ENCODE measurements at places on chromosomes 7 and 10.

DNA sequence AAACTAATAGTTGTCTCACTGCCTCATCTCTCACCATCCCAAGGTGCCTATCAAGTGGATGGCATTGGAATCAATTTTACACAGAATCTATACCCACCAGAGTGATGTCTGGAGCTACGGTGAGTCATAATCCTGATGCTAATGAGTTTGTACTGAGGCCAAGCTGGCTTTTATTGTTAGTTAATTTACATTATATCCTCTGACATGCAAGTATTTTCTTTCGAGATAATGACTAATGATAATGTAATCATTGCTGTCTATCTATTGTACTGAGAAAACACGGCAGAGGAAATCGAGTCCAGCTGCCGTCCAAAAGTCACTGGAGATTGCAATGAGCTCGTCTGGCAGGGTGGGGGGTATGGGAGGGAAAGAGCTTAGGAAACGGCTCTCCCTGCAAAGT is 172.4 kb upstream of the LANCL2 start:
- no peak for DNase-seq

DNA sequence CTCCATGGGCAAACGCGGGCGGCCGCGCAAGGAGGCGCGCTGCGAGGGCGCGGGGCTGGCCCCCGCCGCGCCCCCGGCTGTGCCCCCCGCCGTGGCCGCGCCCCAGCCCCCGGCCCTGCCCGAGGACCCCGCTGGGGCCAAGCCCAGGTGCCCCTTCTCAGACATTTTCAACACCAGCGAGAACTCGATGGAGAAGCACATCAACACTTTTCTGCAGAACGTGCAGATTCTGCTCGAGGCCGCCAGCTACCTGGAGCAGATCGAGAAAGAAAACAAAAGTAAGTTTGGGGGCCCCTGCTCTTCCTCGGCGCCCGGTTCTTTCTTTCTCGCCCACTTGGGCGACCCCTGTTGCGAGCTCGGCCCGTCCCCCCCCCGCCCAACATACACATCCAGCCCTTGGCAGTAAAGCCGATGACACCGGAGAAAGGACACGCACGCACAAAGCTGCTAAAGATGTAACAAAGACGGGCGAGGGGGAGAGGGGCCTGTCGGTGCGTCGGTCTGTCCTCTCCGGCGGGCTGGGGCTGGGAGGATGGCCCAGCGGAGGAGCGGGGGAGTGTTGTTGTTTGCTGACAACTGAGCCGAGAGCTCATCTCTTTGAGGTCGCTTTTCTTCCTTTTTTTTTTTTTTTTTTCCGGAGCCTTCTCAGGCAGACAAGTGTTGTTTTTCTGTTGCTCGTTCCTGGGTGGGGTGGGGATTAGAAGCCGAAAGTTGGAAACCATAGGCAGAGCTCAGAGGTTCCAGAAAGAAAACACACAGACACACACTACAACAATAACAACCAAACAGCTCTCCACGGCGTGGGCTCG is 604 bp downstream of the MXI1 start:
- DNase-seq, result no peak

DNA sequence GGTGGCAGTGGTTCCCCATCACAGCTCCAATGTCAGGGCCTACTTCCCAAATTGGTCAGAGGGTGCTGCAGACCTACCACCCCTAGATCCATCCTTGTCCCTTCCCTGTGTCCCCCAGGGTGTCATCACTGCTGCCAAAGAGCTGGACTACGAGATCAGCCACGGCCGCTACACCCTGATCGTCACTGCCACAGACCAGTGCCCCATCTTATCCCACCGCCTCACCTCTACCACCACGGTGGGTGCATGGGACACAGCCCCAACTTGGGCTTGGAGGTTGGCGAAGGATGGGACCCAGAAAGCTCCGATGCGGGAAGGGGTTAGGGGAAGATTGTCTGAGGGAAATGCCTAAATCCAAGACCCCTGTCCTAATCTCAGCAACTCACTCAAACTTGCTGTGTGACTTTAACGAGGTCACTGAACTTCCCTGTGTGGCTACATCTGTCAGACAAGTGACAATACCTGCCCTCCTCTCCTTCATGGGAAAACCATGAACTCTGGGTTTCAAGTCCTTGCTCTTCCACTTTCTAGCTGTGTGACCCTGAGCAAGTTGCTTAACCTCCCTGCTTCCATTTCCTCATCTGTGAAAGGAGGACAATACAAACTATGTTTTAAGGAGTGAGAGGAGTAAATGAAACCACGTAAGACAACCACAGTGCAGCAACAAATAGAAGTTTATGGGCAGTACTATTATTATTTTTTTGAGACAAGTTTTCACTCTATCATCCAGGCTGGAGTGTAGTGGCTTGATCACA is 4.9 kb upstream of the VSIR start:
- no peak for DNase-seq

- DNase-seq, result peak; percentile 3
These were observed at the start of gene BMPR1A for GRCh38 chr10:86756511-86757112. Gene BMPR1A (plus strand): TSS chr10:86756619. CDS start chr10:86876019, 119,400 bp downstream.

DNA sequence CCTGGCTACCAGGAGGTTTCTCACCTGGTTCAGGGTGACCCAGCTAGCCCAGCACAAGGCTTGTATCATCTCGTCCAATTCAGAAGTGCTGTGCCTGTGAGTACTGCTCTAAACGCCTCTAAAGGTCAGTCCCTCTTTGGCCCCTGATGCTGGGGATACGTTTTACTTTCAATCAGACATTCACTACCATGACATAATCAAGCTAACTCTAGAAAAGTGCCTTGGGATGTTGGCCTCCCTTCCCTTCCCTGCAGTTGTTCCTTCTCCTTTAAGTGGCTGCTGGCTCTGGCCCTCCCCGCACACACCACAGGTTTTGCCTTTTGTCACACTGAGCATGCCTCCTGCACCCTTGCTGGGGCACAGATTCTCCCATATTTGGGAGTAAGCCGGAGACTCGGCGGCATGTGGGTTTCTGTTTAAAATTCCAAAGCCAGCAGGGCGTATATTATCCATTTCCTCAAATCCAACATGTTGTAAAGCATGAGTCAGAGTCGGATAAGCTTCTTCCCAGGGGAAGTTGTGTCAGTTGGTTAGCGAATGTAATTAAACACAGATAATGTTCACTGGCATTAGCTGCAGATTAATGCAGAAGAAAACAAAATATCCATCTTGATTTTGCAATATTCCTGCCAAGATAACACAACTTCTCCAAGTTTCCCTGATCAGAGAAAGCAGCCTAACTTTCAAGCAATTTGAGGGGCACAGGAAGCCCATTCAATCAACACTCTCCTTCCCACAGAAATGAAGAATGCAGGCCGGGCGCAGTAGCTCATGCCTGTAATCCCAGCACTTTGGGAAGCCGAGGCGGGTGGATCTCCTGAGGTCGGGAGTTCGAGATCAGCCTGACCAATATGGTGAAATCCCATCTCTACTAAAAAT is 31.8 kb upstream of the VCL start:
- DNase-seq, result no peak

DNA sequence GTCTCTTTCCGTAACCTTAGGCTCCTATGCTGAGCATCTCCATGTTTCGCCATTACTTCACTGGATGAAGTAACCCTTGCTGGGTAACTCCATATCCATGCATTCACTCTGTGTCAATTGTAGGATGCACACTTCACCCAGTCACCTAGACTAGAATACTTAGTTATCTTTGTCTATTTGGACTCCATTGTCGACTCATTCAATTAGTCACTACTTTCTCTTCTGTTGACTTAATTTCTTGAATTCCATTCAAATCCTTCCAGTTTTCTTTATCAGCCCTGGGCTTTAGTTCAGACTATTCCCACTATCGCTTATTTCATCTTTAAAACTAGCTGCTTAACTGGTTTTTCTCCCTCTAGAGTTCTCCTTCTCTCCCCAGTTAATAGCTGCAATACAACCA is 111.3 kb upstream of the TNS3 start:
- no peak for DNase-seq

DNA sequence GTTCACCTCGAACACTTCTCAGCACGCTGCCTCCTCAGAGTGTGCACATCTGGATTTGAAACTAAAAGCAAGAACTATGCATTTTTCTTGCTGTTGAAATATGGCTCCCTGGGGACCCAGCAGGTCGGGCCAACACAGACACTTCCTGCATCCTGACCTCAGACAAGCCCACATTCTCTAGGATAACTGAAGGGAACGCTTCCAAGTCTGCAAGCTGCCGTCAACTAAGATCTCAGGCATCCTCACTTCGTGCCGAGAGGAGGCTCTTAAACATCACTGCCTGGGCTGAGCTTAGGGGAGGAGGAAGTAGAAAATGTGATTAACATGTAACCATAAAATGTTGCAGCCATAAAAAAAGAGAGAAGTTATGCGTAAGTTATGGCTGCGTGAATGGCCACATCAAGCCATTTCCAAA is 65.5 kb downstream of the PYROXD2 start:
- no peak for DNase-seq

GRCh38 chr7:12323415-12323814 is 80.2 kb downstream of the VWDE start:
- no peak for DNase-seq

DNA sequence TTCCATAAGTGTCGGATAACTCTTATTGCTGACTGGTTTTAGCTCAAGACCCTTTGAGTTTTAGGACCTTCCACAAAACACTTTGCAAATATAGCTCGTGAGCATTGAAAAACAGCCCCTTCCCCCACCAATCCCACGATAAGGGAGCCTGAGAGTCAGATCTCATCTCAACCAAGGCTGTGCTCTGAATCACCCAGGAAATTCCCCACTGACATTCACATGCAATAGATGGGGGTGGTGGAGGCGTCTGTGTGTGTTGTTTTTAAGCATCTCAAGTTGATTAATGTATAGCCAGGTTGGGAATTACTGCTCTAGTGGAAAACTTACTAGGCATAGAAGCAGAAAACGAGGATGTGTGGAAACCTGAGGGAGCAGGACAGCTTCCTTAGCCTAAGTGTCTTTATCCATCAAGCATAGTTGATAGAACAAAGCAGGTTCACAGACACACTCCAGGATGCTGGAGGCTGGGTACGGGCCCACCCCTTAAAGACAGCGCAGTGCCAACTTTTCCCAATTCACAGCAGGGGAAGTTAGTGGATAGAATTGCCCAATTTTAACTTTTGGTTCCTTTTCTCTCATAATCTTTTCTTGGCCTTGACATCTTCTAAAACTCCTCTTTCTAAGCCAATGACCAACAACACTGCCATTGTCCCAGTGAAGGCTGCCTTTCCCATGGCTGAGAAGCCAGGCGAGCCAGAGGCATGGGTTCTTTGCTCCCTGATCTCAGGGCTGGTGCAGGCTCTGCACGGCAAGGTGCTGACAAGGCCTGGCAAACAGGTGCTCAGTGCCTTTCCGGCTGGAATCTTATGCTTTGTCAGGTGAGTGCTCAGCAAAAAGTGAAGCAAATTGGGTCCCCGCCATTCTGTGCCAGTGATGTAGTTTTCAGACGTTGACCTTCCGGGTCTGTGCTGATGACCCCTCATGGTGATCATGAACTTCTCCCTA is 98.5 kb upstream of the INSIG1 start:
- DNase-seq, result no peak

DNA sequence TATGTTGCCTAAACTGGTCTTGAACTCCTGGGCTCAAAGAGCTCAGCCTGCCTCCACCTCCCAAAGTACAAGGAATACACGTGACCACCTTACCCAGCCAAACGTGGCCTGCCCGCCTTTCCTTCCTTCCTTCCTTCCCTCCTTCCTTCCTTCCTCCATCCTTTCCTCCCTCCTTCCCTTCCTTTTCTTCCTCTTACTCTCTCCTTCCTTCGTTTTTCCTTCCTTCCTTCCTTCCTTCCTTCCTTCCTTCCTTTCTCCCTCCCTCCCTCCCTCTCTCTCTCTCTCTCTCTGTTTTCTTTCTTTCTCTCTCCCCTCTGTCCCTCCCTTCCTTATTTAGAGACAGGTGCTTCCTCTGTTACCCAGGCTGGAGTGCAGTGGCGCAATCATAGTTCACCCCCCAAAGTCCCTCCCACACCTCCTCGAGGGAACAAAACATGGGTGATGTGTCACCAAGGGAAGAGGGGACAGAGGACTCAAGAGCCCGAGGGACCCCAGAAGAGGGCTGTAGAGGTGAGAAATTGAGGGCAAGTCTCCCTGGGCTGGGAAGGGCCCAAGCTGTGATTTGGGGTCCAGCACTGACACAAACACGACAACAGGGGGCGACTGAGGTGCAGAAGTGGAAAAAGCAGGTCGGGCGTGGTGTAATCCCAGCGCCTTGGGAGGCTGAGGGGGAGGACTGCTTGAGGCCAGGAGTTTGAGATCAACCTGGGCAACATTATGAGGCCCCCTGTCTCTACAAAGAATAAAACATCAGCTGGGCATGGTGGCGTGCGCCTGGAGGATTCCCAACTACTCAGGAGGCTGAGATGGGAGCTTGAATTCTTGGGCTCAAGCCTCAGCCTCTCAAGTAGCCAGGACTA is 28.1 kb downstream of the EPHB4 start:
- DNase-seq, result no peak

- DNase-seq, result no peak
These were observed 6.8 kb downstream of the TBATA start for GRCh38 chr10:70778267-70778924.

DNA sequence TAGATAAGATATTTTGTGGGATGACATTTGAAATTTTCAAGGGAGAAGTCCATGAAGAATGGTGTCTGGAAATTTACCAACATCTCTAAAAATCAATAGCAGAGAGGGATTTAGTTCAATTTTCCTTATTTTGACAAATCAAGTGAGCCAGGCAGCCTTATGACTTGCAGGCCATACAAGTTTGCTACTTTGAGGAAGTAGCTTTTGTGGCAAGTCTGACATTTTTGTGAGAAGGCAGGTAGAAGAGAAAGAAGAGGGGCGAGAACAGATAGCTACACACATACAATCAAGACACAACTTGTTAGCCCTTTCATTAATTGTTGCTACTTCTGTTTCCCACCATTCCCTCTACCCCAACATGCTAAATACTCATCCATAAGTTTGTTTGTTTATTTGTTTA is 74.5 kb upstream of the OIT3 start:
- no peak for DNase-seq

DNA sequence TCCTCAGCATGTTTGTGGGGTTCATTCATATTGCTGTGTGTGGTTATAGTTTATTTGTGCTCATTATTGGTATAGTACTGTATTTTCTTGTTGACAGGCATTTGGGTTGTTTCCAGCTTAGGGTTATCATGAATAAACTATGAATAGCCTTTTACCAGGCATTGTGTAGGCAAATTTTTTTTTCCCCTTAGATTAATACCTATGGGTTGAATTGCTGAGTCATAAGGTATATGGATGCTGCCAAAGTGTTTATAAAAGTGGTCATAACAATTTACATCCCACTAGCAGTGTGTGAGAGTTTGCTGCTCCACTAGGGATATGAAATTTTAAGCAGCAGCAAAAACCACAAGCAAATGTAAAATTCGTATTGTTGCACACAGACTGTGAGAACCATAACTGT is 175.0 kb downstream of the PLPP4 start:
- DNase-seq, result no peak

DNA sequence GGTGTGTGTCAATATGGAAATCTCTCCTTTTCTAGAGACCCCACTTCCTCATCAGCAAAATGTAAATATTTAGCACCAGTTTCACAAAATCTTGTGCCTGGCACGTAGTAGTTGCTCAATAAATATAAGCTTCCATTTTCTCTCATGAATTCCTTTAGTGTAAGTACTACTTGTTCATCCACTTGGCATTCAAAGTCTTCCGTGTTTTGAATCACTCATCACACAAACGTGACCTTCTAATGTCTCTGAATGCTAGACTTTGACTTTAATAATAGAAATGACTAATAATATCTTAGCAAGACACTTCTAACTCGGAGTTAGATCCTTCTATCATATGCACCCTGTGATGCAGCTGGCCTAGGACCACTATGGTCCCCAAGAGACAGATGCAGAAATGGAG is 168.7 kb upstream of the ZNF32 start:
- DNase-seq, result no peak

GRCh38 chr10:60236869-60237524 is 152.7 kb downstream of the ANK3 start:
- DNase-seq, result no peak
